Left ventricle myocardium superior (tissue), 1 donor: ENCODE measurements at places on chromosomes 13 and 19.
A peak's percentile ranks its signal among the peaks of the same experiment; 100 is the strongest.

DNA sequence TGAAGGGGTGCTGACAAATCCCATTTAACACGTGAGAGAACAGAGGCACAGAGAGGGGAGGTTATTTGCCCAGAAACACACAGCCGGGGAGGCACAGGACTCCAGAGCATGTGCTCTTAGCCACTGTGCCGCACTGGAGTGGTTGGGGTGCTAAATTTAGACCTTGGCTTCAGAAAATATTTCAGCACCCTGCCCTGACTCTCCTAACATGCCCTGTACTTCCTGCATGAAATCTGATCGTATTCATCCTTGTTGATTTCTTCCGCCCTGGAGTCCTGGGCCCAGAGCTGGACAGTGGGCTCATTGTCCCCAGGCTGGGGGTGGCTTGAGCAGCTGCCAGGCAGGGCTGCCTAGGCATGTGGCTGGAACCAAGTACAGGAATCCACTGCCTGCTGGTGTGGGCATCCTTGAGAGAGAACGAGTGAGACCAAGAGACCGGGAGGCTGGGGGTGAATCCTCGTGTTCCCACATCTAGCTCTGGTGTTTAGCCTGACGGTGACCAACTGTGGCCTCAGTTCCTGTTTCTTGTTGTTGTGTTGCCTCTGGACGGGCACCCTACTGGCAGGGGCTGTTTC is 5.3 kb downstream of the SLC27A1 start:
- peak; percentile 85 for DNase-seq

GRCh38 chr13:47454986-47455385 is 546.1 kb downstream of the SUCLA2 start:
- no peak for DNase-seq

- DNase-seq: peak; percentile 85
These were observed 1.6 kb downstream of the MYH14 start for GRCh38 chr19:50204811-50205675.

- DNase-seq: no peak
These were observed 20.8 kb upstream of the SEMA6B start for GRCh38 chr19:4580021-4580901.

GRCh38 chr19:39474139-39474620 is 6.5 kb upstream of the TIMM50 start:
- peak; percentile 79 for DNase-seq

- DNase-seq: peak; percentile 67
These were observed 13.2 kb downstream of the AP3D1 start for GRCh38 chr19:2138061-2138728.

DNA sequence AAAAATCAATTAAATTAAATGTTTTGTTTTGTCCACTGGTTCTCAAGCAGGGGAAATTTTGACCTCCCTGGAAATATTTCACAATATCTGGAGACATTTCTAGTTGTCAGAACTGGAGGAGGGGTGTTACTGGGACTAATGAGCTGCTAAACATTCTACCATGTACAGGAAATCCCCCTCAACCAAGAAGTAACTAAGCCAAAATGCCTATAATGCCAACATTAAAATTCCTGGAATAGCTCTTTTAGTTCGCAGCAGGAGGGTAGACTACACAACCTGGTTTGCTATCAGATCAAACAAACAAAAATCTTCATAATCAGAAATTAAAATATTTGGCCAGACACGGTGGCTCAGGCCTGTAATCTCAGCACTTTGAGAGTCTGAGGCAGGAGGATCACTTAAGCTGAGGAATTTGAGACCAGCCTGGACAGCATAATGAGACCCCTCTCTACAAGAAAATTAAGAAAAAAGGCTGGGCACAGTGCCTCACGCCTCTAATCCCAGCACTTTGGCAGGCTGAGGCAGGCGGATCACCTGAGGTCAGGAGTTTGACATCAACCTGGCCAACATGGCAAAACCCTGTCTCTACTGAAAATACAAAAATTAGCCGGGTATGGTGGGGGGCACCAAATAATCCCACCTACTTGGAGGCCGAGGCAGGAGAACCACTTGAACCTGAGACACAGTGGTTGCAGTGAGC is 13.7 kb upstream of the SMARCA4 start:
- no peak for DNase-seq

GRCh38 chr13:98802559-98802958 is 50.1 kb upstream of the SLC15A1 start:
- no peak for DNase-seq

DNA sequence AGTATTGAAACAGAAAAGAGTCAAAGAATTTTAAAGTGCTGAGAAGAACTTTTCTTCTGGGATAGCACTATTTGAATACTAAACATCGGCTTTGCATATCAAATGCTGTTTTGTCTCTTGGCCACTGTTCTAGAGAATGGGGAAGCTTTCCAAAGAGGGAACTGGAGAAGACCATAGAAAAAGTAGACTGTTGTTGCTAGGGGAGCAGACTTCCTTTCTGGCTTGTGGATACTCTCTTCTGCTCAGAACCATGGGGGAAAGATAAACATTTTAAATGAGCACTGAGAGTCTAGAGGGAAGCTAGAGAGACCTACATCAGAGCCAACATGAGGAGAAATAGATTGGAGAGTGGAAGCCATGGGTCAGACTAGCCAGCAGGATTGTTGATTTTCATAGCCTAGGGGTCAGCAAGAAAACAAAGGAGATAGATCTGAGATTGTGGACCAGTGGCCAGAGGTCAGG is 315.7 kb downstream of the KCTD12 start:
- DNase-seq: no peak

DNA sequence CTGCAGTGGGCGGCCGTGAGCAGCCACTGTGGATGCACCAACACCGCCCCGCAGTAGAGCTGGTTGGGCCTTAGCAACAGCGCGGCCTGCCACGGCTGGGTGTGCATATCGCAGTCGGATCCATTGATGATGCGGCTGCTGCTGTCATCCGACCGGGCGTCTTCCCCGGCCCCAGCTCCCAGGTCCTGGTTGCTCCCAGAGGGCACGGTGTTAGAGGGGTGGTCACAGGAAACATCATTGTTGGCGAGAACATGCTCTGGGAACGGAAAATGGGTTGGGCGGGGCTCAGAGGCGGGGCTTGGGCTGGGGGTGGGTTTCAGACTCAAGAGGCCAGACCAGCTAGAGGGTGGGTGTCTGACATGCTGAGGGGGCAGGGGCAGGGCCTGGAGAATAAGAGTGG is 3.0 kb downstream of the KLK5 start:
- no peak for DNase-seq

- no peak for DNase-seq
These were observed 142.3 kb upstream of the FNDC3A start for GRCh38 chr13:48833412-48833811.

GRCh38 chr19:41546386-41546789 is 29.6 kb upstream of the CEACAM21 start:
- no peak for DNase-seq

DNA sequence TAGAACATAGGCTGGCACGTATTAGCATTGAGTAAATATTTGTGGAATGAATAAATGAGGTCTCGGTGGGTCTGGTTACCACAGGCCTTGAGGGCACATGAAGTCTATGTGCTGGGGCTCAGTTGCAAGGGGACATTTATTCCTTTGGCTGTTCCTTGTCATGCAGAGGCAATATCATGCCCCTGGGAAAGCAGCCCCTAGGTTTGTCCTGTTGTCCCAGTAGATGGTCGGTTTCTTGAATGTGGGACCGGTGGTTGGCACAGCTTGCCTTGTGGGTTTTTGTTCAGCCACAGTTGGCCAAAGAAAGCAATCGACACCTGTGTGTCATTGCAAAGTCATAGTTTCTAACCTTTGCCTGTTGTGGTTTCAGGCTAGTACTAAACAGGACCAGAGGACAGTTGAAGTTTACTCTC is 24.7 kb upstream of the GPR183 start:
- no peak for DNase-seq

DNA sequence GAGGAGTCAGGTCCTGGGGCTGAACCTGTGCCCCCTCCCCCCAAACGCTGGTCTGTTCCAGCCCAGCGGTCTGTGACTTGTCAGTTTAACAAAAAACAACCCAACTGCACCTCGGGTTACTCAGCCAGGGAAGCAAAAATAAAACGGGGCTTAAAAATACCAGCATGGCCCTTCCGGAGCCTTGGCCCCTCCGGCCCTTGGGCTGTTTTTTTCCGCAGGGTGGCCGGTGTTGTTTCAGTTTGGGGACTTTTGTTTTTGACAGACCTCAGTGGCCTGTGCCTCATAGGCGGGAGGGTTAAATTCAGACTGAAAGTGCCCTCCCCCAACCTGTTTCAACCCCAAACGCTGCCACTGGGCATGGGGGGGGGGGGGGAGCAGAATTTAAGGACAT is 4.0 kb downstream of the TCF3 start:
- DNase-seq: no peak
